ENCODE measurements at places on chromosomes 1 and 21.

- H3K4me1 ChIP-seq, result peaks cover 5% of the 10 kb centered on the region
- no peak overlapping the region for H3K4me3 ChIP-seq
- H3K27ac ChIP-seq, result no peak overlapping the region
- H3K36me3 ChIP-seq, result no peaks in the 10 kb centered on the region
- DNase-seq, result no peak
These were observed 34.6 kb downstream of the TMEM51 start for GRCh38 chr1:15188130-15188524.

DNA sequence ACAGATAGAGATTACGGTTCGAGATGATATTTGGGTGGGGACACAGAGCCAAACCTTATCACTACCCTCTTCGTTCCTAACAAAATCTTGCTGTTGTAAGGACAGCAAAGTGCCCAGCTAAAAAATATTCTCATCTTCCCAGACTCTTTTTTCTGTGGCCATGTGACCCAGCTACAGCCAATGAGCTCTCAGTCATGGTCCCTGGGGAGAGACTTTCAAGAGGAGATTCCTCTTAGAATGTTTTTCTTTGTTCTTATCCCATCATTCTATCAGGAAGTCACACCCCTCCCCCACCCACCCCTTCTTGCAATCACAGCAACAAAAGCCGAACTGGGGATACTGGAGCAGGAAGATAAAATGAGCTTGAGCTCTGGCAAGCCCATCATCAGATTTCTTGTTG, 247.1 kb downstream of the CHRM3 start:
- H3K4me3 ChIP-seq, result no peak overlapping the region
- no peak overlapping the region for H3K27ac ChIP-seq
- H3K4me1 ChIP-seq, result peaks cover 16% of the 10 kb centered on the region
- no peaks in the 10 kb centered on the region for H3K27me3 ChIP-seq
- H3K36me3 ChIP-seq, result peaks cover 4% of the 10 kb centered on the region
- DNase-seq, result no peak

GRCh38 chr1:18965206-18966173, 9.0 kb upstream of the IFFO2 start:
- peaks cover 58% of the 10 kb centered on the region for H3K27me3 ChIP-seq

- H3K4me1 ChIP-seq, result no peaks in the 10 kb centered on the region
- no peaks in the 10 kb centered on the region for H3K36me3 ChIP-seq
- no peak overlapping the region for H3K27ac ChIP-seq
- no peaks in the 10 kb centered on the region for H3K27me3 ChIP-seq
- no peak for DNase-seq
- H3K4me3 ChIP-seq, result no peak overlapping the region
These were observed 77.8 kb downstream of the C4BPA start for GRCh38 chr1:207181847-207182246.

- H3K36me3 ChIP-seq, result no peaks in the 10 kb centered on the region
- no peak overlapping the region for H3K27ac ChIP-seq
- no peak for DNase-seq
- H3K4me3 ChIP-seq, result no peak overlapping the region
These were observed 125.9 kb downstream of the ATP5PO start for GRCh38 chr21:33789697-33790096.

- DNase-seq, result no peak
- no peak overlapping the region for H3K27ac ChIP-seq
- H3K4me3 ChIP-seq, result no peak overlapping the region
- H3K4me1 ChIP-seq, result no peaks in the 10 kb centered on the region
These were observed 219.5 kb downstream of the ZP4 start for GRCh38 chr1:237671262-237671661.

GRCh38 chr21:41669533-41669830, 97.4 kb downstream of the RIPK4 start:
- no peaks in the 10 kb centered on the region for H3K36me3 ChIP-seq
- H3K27me3 ChIP-seq, result peaks cover 88% of the 10 kb centered on the region
- no peaks in the 10 kb centered on the region for H3K4me1 ChIP-seq
- no peak overlapping the region for H3K4me3 ChIP-seq
- DNase-seq, result no peak

- no peak overlapping the region for H3K27ac ChIP-seq
- H3K4me3 ChIP-seq, result no peak overlapping the region
- no peaks in the 10 kb centered on the region for H3K4me1 ChIP-seq
- H3K36me3 ChIP-seq, result no peaks in the 10 kb centered on the region
These were observed 3.3 kb downstream of the OR14K1 start for GRCh38 chr1:247741756-247742155.

GRCh38 chr1:30106125-30106524, 617.3 kb downstream of the MATN1 start:
- no peaks in the 10 kb centered on the region for H3K36me3 ChIP-seq
- no peak for DNase-seq
- no peaks in the 10 kb centered on the region for H3K4me1 ChIP-seq

DNA sequence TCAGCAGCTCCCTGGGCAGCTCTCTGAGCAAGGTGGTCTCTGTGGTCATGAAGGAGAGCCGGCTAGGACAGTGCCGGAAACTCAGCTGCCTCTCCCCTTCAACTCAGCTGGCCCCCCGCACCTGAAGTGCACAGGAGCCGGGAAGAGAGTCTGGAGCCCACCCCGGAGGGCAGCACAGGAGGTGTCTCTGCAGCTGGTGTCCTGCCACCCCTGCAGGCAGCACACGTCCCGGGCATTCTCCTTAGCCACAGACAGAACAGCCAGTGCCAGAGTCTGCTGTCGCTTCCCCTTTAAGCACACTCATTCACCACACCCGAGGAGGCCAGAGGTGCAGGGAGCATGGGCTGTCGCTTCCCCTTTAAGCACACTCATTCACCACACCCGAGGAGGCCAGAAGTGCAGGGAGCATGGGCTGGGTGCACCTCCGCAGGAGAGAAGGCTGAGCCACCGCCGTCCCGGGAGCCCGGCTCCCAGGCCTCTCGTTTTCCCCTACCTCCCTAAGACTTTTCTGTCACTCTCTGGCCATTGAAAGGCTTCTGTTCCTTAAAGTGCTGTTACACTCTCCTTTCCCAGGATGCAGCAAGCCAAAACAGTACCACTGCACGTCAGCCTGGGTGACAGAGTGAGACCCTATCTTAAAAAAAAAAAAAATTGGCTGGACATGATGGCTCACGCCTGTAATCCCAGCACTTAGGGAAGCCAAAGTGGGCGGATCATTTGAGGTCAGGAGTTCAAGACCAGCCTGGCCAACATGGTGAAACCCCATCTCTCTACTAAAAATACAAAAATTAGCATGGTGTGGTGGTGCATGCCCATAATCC, 16.9 kb upstream of the SAMD11 start:
- no peaks in the 10 kb centered on the region for H3K4me1 ChIP-seq
- no peaks in the 10 kb centered on the region for H3K36me3 ChIP-seq
- H3K4me3 ChIP-seq, result no peak overlapping the region
- peaks cover 73% of the 10 kb centered on the region for H3K27me3 ChIP-seq
- no peak for DNase-seq

GRCh38 chr1:221510793-221511503, 230.9 kb downstream of the DUSP10 start:
- H3K36me3 ChIP-seq, result no peaks in the 10 kb centered on the region
- no peak overlapping the region for H3K4me3 ChIP-seq
- H3K27me3 ChIP-seq, result no peaks in the 10 kb centered on the region

DNA sequence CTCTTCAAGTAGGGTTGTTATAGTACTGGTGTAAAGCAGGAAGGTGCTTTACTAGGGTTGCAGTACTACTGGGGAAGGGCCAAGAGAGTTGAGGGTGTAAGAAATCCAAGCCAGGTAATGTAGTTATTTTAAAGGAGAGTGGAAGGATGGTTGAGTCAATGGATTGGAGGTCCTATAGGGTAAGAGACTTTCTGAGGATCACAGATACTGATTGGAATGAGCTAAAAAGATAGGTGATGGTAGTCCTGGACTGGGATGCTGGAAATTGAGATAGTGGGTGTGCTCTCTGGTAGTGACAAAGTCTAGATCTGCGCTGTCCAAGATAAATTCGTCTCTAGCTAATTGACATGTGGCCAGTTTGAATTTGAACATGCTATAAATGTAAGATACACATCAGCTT, 7.0 kb downstream of the TXLNA start:
- H3K27ac ChIP-seq, result no peak overlapping the region
- no peak for DNase-seq
- H3K36me3 ChIP-seq, result peaks cover 26% of the 10 kb centered on the region
- H3K4me1 ChIP-seq, result no peaks in the 10 kb centered on the region

- 0 out of 2 replicates have a peak, but pooled peaks cover 5% of the 10 kb centered on the region for H3K4me1 ChIP-seq
- H3K4me3 ChIP-seq, result no peak overlapping the region
- H3K27ac ChIP-seq, result no peak overlapping the region
- no peak for DNase-seq
- no peaks in the 10 kb centered on the region for H3K36me3 ChIP-seq
These were observed 265.2 kb downstream of the ASTN1 start for GRCh38 chr1:176899321-176899720.

- no peak overlapping the region for H3K27ac ChIP-seq
- no peak overlapping the region for H3K4me3 ChIP-seq
- no peaks in the 10 kb centered on the region for H3K27me3 ChIP-seq
- no peaks in the 10 kb centered on the region for H3K36me3 ChIP-seq
These were observed 63.7 kb upstream of the LPGAT1 start for GRCh38 chr1:211894312-211894711.

DNA sequence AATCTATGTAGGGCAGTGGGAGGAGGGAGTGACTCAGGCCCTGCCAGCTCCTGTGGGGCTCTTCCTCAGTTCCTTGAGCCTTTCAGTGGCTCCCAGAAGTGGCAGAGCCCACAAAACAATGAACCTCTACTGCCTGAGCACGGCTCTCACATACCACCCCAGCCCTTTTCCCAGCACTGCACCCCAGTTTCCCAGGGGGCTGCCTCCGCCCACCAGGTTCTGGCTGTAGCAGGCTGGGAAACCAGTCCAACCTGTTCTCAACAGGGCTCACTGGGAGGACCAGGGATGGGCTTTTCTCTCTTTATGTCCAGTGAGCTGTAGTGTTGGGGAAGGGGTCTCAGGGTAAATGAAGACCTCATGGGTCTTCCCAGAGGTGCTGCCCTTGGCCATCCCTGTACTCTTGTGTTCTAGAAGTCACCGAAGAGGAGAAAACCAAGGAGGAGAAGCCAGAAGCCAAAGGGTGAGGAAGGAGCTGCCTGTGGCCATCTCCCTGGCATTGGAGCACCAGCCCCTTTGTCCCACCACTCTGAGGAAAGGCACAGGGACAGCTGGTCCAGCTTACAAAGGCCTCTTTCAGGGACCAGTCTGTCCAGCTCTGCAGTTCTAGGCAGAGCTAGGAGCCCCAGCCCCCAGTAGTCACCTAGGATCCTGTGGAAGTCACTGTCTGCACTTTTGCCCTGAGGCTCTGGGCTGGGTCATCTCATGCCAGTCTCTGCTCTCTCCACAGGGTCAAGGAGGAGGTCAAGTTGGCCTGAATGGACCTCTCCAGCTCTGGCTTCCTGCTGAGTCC, 3.5 kb downstream of the MARCKSL1 start:
- H3K27ac ChIP-seq, result peak overlapping the region; percentile 60
- H3K27me3 ChIP-seq, result no peaks in the 10 kb centered on the region
- H3K36me3 ChIP-seq, result no peaks in the 10 kb centered on the region

DNA sequence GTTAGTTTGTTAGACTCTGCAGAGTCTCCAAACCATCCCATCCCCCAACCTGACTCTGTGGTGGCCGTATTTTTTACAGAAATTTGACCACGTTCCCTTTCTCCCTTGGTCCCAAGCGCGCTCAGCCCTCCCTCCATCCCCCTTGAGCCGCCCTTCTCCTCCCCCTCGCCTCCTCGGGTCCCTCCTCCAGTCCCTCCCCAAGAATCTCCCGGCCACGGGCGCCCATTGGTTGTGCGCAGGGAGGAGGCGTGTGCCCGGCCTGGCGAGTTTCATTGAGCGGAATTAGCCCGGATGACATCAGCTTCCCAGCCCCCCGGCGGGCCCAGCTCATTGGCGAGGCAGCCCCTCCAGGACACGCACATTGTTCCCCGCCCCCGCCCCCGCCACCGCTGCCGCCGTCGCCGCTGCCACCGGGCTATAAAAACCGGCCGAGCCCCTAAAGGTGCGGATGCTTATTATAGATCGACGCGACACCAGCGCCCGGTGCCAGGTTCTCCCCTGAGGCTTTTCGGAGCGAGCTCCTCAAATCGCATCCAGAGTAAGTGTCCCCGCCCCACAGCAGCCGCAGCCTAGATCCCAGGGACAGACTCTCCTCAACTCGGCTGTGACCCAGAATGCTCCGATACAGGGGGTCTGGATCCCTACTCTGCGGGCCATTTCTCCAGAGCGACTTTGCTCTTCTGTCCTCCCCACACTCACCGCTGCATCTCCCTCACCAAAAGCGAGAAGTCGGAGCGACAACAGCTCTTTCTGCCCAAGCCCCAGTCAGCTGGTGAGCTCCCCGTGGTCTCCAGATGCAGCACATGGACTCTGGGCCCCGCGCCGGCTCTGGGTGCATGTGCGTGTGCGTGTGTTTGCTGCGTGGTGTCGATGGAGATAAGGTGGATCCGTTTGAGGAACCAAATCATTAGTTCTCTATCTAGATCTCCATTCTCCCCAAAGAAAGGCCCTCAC, at the start of gene OLIG2:
Gene OLIG2, plus strand, starts transcription at position 447 of the 954 bp plus-strand sequence. CDS start 928 bp downstream, outside the sequence.
- H3K4me3 ChIP-seq, result peak within 1 kb of the TSS; percentile 61
- no peaks in the 10 kb centered on the region for H3K36me3 ChIP-seq
- peaks cover 79% of the 10 kb centered on the region for H3K27me3 ChIP-seq
- DNase-seq, result peak; percentile 66
- H3K4me1 ChIP-seq, result no peaks in the 10 kb centered on the region

- H3K4me3 ChIP-seq, result no peak overlapping the region
- DNase-seq, result no peak
These were observed 87.6 kb downstream of the GFI1 start for GRCh38 chr1:92399076-92399475.

DNA sequence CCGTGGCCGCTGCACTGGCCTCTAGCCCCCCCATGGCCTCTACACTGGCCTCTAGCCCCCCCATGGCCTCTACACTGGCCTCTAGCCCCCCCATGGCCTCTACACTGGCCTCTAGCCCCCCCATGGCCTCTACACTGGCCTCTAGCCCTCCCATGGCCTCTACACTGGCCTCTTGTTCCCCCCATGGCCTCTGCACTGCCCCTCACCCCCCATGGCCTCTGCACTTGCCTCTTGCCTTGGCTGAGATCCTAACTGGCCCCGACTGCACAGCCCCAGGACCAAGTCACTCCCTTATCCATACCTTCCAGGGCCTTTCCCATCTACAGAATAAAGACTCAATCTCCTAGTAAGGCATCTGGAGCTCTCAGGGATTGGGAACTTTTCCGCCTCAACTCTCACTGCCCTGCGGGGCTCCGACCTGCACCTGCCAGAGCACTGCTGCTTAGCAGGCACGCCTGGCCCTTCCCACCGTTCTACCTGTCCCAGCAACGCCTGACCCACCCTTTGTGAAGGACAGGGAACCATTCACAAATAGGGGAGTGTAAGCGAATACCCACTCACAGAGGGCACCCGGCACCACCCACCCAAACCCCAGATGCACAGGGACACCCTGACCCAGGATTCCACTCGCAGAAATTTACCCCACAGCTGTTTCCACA, 38.8 kb downstream of the ACOT7 start:
- no peak for DNase-seq
- H3K4me1 ChIP-seq, result peaks cover 9% of the 10 kb centered on the region
- no peak overlapping the region for H3K4me3 ChIP-seq
- no peaks in the 10 kb centered on the region for H3K36me3 ChIP-seq

Data from MM.1S (cell line).